T-cell (primary cell): ENCODE measurements at places on chromosomes 11 and 22.

GRCh38 chr22:33896575-33897447 lies 23.5 kb downstream of the LARGE1 start:
- no peak overlapping the region for H3K4me3 ChIP-seq
- no peaks in the 10 kb centered on the region for H3K36me3 ChIP-seq
- no peak for DNase-seq
- no peak overlapping the region for H3K27ac ChIP-seq

GRCh38 chr11:119910051-119910450 lies 181.1 kb upstream of the NECTIN1 start:
- no peak overlapping the region for H3K4me3 ChIP-seq
- H3K4me1 ChIP-seq: no peaks in the 10 kb centered on the region
- no peaks in the 10 kb centered on the region for H3K27me3 ChIP-seq
- H3K27ac ChIP-seq: no peak overlapping the region

- H3K4me3 ChIP-seq: no peak overlapping the region
- DNase-seq: no peak
- H3K36me3 ChIP-seq: no peaks in the 10 kb centered on the region
- H3K27ac ChIP-seq: no peak overlapping the region
- H3K4me1 ChIP-seq: no peaks in the 10 kb centered on the region
Measured at GRCh38 chr11:57124917-57125316, 56.8 kb upstream of the LRRC55 start.

GRCh38 chr22:43275545-43276317 lies 67.4 kb downstream of the SCUBE1 start:
- H3K36me3 ChIP-seq: no peaks in the 10 kb centered on the region
- DNase-seq: no peak
- no peak overlapping the region for H3K27ac ChIP-seq
- H3K27me3 ChIP-seq: no peaks in the 10 kb centered on the region

- no peak overlapping the region for H3K27ac ChIP-seq
- H3K4me3 ChIP-seq: no peak overlapping the region
- no peaks in the 10 kb centered on the region for H3K36me3 ChIP-seq
- DNase-seq: no peak
Measured at GRCh38 chr22:44578110-44578457, 80.1 kb upstream of the RTL6 start.

GRCh38 chr22:31451709-31452571 lies 37.7 kb downstream of the EIF4ENIF1 start:
- no peak overlapping the region for H3K27ac ChIP-seq
- no peaks in the 10 kb centered on the region for H3K27me3 ChIP-seq
- H3K4me3 ChIP-seq: no peak overlapping the region
- H3K36me3 ChIP-seq: peaks cover 3% of the 10 kb centered on the region

- peaks cover 51% of the 10 kb centered on the region for H3K4me1 ChIP-seq
- H3K27me3 ChIP-seq: peaks cover 4% of the 10 kb centered on the region
- no peaks in the 10 kb centered on the region for H3K36me3 ChIP-seq
- no peak overlapping the region for H3K4me3 ChIP-seq
- no peak for DNase-seq
Measured at GRCh38 chr11:94926698-94927237, 46.6 kb downstream of the CWC15 start.

- H3K36me3 ChIP-seq: no peaks in the 10 kb centered on the region
- no peak for DNase-seq
- H3K27me3 ChIP-seq: peaks cover 16% of the 10 kb centered on the region
Measured at GRCh38 chr11:8745431-8746253, 63.0 kb downstream of the RPL27A start.
